ENCODE measurements at places on chromosomes 5 and 9. TPM values are rescaled to one million over a fixed set of nuclear protein-coding genes. Genes with fewer than 3 reads are reported as not detected.

DNA sequence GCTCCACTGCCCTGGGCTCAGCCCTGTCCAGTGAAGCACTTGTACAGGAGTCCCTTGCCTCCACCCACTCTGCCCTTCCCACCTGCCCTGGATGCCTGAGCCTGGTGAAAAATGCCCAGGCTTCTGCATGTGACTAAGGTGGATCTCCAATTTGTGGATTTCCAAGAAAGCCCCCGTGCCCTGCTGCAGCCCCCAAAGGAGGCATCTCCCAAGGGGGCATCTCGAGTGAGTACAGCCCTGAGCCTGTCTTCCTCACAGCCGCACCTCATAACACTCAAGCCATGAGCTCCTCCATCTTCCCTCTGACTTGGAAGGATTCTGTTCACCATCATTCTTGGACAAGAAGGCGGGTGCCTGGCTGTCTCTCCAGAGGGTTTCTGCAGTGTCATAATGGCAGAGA lies 158.0 kb upstream of the PPP1R26 start:
- DNase-seq, result no peak

DNA sequence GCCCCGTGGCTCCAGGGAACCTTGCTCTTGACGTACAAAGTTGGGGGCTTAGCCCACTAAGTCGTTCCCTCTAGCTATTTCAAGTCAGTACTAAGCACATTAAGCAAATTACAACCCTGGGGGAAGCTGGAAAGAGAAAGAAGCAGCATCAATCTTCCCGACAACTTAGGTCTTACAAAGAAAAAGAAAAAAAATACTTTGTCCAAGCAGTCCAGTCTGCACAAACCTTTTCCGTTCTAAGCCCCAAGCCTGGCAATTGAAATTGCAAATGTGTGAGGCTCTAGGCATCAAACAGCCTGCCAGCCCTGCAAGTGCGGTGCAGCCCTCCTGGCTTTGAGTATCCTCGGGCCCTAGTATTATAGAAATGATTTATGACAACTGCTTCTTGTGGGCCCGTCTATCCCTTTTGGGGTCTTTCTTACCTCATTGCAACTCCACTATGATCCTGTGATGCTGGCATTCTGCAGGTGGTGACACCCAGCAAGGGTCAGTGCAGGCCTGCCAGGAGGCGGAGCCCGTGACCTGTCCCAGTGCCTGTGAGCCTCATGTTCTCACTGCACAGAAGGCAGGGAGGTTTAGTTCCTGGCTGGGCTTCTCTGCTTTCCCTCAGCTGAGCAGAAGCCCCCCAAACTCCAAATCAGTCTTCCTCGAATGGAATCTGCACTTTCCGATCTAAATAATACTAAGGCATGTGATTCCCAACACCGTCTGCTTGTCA lies 232.3 kb upstream of the IRX2 start:
- no peak for DNase-seq

Gene AK8
- 1.6 TPM for total RNA-seq

Gene SYK
- 12.3 TPM for total RNA-seq

Gene DPYSL3
- 42.4 TPM for total RNA-seq

GRCh38 chr5:64690417-64691151 lies at the start of gene SHISAL2B:
SHISAL2B (plus strand) TSS chr5:64690503; CDS start chr5:64690624, 121 bp downstream.
- DNase-seq, result no peak

DNA sequence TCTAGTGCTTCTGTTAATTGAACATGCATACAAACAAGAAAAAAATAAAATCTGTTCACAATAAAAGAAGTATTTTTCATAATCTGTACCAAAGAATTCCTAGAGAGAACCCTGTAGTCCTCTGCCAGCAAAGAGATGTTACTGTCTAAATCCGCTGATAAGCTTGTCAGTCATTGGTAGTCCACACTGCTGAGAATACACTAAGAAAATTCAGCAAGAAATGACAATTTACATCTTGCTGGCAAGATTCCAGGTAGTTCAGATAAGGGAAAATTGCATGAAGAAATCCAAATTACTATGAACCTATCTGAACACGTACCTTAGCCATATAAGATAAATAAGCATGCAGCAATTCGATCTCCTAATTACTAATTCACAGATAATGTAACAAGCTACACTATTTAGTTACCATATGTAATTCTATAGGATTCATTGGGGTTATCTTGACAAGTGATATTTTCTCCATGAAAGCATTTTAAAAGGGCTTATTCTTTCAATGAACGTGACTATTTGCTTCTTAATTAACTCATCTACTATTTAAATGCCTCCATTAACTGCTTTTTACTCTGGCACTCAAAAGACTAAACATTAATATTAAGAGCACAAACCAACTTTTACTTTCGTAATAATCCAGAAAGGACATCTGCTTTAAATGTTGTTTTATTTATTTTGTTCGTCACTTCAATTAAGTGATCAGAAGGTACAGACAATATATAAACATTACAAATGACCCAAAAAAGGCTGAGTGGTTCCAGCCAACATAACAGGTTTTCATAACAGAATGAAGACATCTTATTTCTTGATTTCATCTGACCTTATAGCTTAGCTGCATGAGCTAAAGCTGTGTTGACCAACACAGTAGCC lies 9.7 kb downstream of the MPDZ start:
- no peak for DNase-seq

- DNase-seq, result no peak
Measured at GRCh38 chr9:134678206-134678605, 36.6 kb downstream of the COL5A1 start.

DNA sequence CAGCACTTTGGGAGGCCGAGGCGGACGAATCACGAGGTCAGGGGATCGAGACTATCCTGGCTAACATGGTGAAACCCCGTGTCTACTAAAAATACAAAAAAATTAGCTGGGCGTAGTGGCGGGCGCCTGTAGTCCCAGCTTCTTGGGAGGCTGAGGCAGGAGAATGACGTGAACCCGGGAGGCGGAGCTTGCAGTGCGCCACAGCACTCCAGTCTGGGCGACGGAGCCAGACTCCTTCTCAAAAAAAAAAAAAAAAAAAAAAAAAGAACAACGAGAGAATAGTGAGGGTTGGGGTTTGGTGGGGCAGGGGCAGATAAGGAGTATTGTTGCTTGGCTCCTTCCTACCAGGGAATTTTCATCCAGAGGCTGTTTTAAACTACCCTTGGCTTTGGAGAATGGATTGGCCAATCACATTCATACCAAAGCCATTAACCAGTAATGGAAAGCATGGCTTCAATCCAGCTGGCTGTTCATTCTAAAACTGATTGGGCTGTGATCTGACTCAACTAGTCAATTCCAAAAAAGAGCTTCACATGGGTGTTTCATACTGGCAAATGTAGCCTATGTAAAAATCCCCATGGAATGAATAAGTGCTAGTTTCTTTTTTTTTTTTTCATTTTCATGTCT lies 64.4 kb downstream of the PLCXD3 start:
- DNase-seq, result no peak

Gene PCDHB15
- total RNA-seq, result 3.0 TPM

- no peak for DNase-seq
Measured at GRCh38 chr9:115241641-115242040, 123.7 kb upstream of the TNC start.
